ENCODE measurements at places on chromosomes 6 and 20.

GRCh38 chr6:61200444-61200843, 1085.6 kb downstream of the KHDRBS2 start:
- no peaks in the 10 kb centered on the region for H3K27me3 ChIP-seq
- no peaks in the 10 kb centered on the region for H3K4me1 ChIP-seq
- H3K36me3 ChIP-seq: no peaks in the 10 kb centered on the region
- H3K27ac ChIP-seq: no peak overlapping the region
- H3K4me3 ChIP-seq: no peak overlapping the region

DNA sequence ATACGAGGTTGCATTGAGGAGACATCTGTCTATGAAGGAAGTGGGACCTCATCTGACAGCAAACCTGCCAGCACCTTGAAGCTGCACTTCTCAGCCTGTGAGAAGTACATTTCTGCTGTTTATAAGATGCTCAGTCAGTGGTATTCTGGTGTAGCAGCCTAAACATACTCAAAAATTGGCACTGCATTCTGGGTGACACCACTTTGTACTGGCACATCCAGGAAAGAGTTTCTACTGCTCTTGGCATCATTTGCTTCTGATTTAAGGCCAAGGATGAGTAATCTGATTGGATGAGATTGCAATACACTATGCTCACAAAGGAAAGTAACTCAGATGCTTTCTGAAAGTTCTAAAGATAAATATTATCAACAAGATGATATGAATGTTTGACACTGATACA, 275.4 kb upstream of the TFAP2D start:
- H3K27ac ChIP-seq: no peak overlapping the region
- DNase-seq: no peak
- no peaks in the 10 kb centered on the region for H3K4me1 ChIP-seq
- H3K27me3 ChIP-seq: no peaks in the 10 kb centered on the region

- peak overlapping the region; percentile 92 for H3K4me3 ChIP-seq
- H3K4me1 ChIP-seq: peaks cover 8% of the 10 kb centered on the region
- H3K27me3 ChIP-seq: no peaks in the 10 kb centered on the region
- H3K36me3 ChIP-seq: no peaks in the 10 kb centered on the region
- H3K27ac ChIP-seq: peak overlapping the region; percentile 88
- no peak for DNase-seq
These were observed 1.3 kb upstream of the LZTS3 start for GRCh38 chr20:3174442-3175261.

GRCh38 chr6:74606582-74607071, 599.2 kb downstream of the COL12A1 start:
- H3K27me3 ChIP-seq: no peaks in the 10 kb centered on the region
- no peak for DNase-seq
- no peak overlapping the region for H3K4me3 ChIP-seq

DNA sequence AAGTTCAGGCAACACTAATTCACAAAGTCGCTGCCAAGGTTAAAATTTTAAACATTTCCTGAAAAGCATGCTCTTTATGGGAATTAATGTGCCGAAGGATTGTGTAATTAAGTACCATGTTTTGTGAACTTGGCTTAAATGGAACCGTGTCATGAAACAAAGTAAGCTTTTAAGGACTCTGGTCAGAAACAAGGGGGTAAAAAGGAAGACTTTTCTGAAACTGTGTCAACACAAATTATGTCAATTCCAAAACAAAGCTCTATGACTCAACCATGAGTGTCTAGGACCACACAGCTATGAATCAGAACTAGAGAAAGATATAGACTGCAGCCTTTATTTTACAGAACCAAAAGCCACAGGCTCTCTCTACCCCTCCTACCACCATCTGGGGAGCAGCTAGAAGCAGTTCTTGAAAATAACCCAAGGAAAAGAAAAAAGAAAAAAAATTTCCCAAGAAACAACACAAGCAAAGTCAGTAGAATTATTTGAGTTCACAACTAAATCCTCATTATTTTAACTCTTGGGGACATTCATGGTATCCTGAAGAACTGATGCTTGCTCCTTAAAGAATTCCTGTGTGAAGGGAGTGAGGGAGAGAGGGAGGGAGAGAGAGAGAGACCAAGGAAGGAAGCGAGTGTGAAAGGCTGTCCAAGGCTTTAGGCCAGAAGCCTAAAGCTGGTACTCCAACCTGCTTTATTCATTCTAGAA, 81.9 kb downstream of the ZMYND8 start:
- no peaks in the 10 kb centered on the region for H3K27me3 ChIP-seq
- H3K36me3 ChIP-seq: peaks cover 10% of the 10 kb centered on the region
- DNase-seq: no peak

GRCh38 chr20:56278196-56278595, 29.7 kb downstream of the MC3R start:
- no peak overlapping the region for H3K4me3 ChIP-seq
- no peaks in the 10 kb centered on the region for H3K4me1 ChIP-seq
- H3K36me3 ChIP-seq: no peaks in the 10 kb centered on the region
- H3K27me3 ChIP-seq: peaks cover 5% of the 10 kb centered on the region
- DNase-seq: no peak

Measured in esophagus squamous epithelium (tissue), 5 donors.